Amygdala (tissue), 56 donors: ENCODE measurements at places on chromosomes 3 and 15.

- no peak for DNase-seq
Measured at GRCh38 chr3:133448478-133449122, 48.7 kb downstream of the BFSP2 start.

- no peak for DNase-seq
Measured at GRCh38 chr3:17025594-17026139, 140.9 kb downstream of the PLCL2 start.

GRCh38 chr3:13064159-13064868, 8.9 kb downstream of the IQSEC1 start:
- no peak for DNase-seq

DNA sequence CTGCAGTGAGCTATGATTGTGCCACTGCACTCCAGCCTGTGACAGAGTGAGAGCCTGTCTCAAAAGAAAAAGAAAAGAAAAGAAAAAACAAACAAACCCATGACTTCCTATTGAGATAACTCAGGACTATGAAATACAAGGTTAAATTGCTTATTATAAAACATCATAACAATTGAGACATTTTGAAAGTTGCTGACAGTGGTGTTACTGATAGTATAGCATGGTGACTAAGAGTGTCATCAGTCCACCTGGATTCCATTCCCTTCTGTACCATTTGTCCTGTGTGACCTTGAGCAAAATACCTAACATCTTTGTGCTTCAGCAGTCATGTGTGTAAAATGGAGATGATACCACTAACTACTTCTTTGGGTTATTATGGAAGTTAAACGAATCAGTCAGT, 49.1 kb downstream of the ARHGEF26 start:
- DNase-seq: no peak

GRCh38 chr15:71761649-71762048, 48.7 kb upstream of the NR2E3 start:
- DNase-seq: no peak

GRCh38 chr3:64352639-64352992, 127.3 kb upstream of the PRICKLE2 start:
- no peak for DNase-seq

DNA sequence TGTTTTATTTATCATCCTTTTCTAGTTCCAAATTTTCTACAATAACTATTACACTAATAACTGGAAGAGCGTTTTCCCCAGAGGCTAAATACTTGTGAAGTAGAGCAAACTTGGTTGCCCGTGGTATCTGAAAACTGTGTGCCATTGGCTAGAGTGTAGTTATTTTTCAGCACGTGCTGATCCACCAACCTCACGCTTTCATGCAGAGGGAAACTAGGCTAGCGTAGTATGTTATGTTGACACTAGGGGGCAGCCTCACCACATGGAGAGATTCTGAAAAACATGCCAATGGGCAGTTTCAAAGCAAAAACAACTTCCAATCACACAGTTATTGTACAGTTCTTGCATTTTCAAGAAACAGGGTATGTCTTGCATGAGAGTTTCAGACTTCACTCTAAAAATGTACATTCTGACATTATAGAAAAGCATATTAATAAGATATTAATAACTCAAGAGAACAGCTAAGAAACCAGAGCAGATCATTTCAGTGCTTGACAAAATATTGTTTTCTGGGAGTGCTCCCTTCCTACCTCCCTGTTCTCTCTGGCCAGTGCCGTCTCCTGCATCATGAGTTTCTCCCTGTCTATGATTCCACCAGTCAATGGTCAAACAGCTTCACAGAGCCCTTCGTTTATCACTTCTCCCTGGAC, 39.7 kb downstream of the SPATA12 start:
- peak; percentile 65 for DNase-seq

- no peak for DNase-seq
Measured at GRCh38 chr3:27679691-27680090, 42.4 kb downstream of the EOMES start.

DNA sequence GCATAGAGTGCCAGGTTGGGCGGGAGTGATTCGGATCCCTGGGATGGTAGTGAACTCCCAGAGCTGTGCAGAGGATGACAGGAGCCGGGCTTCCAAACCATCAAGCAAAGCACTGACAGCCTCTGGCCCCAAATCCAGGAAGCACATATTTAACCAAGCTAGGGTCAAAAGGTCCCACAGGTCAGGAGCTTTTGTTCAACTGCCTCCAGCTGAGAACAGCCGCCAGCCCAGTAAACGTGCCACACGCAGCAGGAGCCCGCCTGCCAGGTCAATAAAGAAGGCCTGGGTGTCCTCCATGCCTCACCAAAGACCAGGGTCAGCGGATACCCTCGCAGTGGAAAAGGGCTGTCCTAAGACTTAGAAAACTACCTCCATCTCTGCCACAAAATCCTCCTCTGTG, 184.7 kb upstream of the LINGO1 start:
- DNase-seq: no peak

GRCh38 chr3:108620250-108620649, 30.7 kb downstream of the DZIP3 start:
- DNase-seq: no peak

DNA sequence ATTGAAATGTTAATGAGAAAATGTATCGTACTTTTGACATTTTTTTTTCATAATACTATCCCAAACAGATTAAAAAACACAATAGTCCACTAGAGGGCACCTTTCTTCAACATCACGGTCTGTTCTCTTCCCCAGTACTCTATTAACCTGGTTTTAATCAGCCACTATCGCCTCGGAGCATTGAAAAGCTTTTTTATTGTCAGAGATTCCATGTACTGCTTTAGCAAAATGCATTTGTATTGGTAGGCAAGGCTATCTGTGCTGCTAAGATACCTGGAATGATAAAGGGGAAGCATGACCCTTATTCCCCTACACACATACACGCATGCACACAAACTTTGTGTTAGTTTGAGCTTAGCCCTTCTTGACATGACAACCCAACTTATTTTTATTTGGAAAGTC, 160.1 kb upstream of the IL12A start:
- no peak for DNase-seq

DNA sequence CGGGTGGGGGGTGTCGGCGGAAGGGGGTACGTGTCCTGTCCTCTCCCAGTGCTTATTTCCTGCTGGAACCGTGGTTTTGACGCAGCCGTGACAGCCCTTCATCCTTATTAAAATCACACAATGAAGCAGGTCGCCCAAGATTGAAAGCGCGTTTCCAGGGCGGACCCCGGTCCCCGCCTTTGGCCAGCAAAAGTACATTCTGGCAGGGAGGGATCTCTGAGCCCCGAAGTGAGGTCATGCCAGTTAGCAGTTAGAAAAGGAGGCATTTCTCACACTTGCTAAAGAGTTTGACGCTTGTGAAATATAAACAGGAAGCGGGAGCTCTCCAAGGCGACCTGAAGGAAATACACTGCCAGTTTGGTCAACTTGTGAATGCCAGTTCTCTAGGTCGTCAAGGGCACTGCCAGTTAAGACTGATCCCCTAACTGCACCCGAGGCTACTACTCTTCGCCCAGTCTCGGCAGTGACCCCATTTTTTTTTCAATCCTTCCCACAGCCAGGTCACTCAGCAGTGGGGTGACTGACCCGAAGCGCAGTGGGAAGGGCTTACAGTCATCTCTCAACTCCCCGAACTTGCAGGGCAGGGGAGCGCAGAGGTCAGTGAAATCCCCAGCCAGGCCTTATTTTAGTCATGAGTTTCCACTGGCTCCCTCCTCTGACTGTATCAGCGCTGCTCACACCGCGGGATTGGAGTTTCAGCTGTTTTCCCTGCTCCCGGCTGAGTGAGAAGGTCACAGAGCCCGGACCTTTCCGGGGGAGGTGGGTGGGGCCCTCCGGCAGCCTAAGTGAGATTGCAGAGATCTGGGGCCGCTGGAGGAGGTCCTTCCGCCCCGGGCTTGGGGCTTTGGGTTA, 2.0 kb upstream of the BHLHE40 start:
- peak; percentile 17 for DNase-seq

DNA sequence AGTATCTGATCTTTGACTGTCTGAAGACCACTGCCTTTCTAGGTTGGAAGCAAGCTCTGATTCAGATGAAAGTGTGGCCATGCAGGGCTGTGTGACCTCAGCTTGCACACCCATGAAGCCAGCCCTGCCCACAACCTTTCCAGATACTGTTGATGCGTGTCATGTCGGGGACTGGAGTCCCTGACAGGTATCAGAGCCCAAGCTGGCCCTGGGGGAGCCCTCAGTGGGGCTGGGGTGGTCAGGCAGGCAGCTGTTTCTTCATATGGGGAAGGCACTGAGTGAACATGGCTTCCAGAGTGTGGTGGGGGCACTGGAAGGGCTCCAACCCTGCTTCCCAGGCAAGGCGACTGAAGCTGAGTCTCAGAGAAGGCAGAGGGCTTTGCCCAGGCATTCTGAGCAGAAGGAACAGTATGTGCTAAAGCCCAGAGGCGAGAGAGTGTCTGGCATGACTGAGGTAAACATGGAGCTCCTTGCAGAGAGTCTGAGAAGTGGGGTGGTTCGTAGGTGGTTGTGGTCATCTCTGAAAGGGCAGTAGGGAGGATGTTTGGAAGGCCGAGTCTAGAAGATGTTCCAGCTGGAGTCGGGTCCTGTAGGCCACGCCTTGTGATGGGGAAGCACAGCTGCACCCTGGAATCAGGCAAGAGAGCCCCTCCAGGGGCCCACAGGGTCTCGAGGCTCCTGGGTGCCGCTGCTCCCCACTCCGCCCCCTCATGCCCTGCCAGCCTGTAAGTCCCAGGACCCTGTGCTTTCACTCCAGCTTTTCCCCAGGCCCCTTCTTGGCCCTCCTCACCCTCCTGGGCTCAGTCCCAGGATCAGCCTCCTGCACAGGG, 122.2 kb downstream of the EEFSEC start:
- no peak for DNase-seq

GRCh38 chr3:37693511-37694283, 168.0 kb upstream of the CTDSPL start:
- no peak for DNase-seq

GRCh38 chr15:97567411-97567810, 393.1 kb upstream of the ARRDC4 start:
- no peak for DNase-seq
